Activated CD4-positive, alpha-beta memory T cell treated with anti-CD3 and anti-CD28 coated beads for 36 hours (primary cell): ENCODE measurements at places on chromosomes 2 and 18. TPM values are rescaled to one million over a fixed set of nuclear protein-coding genes. Genes with fewer than 3 reads are reported as not detected.
A peak's percentile ranks its signal among the peaks of the same experiment; 100 is the strongest.

DNA sequence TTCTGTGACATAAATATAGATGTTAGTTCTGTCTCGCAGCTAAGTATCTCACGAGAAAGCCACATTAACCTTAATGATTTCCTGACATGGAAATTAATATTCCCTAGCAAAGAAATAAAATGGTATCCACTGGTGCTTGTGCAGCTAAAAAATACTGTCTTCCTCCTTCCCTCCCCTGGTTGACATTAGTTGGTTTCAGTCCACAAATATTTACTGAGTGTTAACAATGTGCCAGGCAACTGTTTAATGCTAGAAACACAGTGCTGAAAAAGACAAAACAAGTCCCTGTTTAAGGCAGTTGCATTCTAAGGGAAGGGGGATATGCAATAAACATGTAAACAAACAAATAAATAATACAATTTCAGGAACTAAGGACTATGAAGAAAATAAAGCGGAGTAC, 44.2 kb upstream of the VPS54 start:
- no peaks in the 10 kb centered on the region for H3K36me3 ChIP-seq
- peaks cover 29% of the 10 kb centered on the region for H3K4me1 ChIP-seq
- H3K27me3 ChIP-seq = no peaks in the 10 kb centered on the region
- peak overlapping the region; percentile 38 for H3K27ac ChIP-seq
- no peak for DNase-seq

DNA sequence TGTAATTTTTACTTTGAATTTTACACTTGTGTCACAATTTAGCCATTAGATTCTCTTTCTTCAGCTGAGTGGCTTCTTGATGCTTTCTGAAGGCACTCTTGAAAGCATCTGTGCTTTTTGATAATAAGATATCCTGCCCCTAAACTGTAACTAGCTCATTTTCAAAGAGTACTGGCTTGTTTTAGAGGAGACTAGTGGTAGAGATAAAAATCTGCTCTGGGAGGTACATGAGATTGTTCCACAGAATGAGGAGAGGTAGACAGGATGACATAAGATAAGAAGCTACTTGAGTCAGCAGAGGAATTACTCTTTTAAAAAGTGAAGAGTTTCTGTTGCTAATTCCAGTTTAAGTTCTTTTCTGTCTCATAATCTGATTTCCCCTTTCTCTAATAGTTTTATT, 10.6 kb downstream of the PLEKHB2 start:
- H3K4me3 ChIP-seq = no peak overlapping the region
- no peak for DNase-seq
- H3K36me3 ChIP-seq = peaks cover 34% of the 10 kb centered on the region
- H3K27ac ChIP-seq = no peak overlapping the region
- no peaks in the 10 kb centered on the region for H3K27me3 ChIP-seq

DNA sequence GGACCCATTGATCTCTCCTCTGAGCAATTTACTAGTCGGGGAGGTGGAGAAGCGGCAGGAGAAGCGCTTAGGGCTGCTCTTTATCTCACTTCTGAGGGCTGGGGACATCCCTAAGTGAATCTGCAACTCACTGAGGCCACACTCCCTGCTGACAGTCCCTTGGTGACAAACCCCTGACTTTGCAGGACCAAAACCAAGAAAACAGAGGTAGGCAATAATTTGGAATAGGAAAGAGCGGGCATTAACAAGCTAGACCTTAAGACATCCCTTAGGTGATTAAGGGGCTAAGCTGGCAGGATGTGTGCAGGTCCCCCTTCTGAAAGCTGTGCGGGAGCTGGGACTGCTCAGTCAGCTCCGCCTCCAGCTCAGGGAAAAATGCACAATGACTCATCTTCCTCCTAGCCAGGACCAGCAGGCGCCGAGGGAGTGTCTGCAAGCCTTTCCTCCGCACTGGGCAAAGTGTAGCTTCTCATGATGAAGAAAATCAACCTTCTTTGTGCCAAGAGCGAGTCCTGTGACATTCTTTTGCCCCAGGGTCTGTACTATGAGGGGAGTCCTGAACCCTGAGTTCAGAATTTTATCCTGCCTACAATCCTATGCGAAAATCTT, 63.3 kb downstream of the BOD1L2 start:
- peaks cover 7% of the 10 kb centered on the region for H3K4me1 ChIP-seq
- peak; percentile 10 for DNase-seq
- H3K36me3 ChIP-seq = no peaks in the 10 kb centered on the region
- no peak overlapping the region for H3K27ac ChIP-seq

- peaks cover under 1% of the 10 kb centered on the region for H3K27me3 ChIP-seq
- H3K4me1 ChIP-seq = peaks cover 10% of the 10 kb centered on the region
- no peak overlapping the region for H3K27ac ChIP-seq
- no peak overlapping the region for H3K4me3 ChIP-seq
- no peak for DNase-seq
- H3K36me3 ChIP-seq = no peaks in the 10 kb centered on the region
These were observed 6.5 kb upstream of the SMAD2 start for GRCh38 chr18:47936952-47937351.

GRCh38 chr2:134284119-134284670, 30.3 kb downstream of the MGAT5 start:
- H3K4me3 ChIP-seq = no peak overlapping the region
- DNase-seq = no peak
- H3K27ac ChIP-seq = no peak overlapping the region
- H3K4me1 ChIP-seq = peaks cover 39% of the 10 kb centered on the region
- H3K36me3 ChIP-seq = no peaks in the 10 kb centered on the region

Gene CACNB4
- total RNA-seq = 0.48 TPM

DNA sequence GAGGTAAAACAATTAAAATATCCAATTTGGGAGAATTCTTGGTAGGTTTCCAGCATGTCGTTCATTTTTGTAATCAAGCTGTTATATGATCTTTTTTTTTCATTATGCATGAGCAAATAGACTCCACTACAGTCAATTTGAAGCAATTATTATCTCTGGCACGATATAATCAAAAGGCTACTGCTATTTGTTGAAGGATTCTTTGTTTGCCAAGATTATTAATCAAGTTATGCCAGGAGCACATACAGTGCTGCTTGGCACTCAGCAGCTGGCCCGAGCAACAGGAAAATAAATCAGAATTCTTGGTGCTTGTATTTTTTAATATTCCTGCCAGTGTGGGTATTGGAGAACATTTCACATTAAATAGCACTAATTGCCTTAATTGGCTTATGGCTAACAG, 279.5 kb downstream of the RND3 start:
- H3K27ac ChIP-seq = no peak overlapping the region
- H3K4me1 ChIP-seq = no peaks in the 10 kb centered on the region

DNA sequence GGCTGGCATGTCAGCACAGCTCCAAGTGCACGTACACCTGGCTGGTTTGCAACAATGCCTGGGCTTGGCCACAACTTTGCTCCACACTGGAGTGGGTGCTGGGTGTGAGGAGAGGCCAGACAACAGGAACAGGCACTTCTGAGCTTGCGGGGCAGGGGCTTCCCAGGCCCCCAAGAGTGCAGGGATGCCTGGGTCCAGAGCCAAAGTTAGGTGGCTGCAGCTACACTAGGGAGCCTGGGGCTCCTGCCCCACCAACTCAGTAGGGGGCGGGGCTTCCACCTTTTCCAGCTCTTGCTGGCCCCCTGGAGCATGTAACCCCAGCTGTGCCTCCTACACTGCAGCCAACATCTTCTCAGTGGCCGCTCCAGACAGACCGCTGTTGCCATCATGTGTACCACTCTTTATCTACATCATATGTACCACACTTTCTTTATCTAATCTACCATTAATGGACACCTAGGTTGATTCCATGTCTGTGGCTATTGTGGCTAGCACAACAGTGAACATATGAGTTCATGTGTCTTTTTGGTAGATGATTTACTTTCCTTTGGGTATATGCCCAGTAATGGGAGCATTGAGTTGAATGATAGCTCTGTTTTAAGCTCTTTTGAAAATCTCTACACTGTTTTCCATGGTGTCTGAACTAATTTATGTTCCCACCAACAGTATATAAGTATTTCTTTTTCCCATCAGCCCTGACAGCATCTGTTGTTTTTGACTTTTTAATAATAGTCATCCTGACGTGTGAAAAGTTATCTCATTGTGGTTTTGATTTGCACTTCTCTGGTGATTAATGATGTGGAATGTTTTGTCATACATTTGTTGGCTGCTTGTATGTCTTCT, 87.9 kb downstream of the ZNF804A start:
- H3K27ac ChIP-seq = no peak overlapping the region
- H3K27me3 ChIP-seq = no peaks in the 10 kb centered on the region
- H3K4me1 ChIP-seq = no peaks in the 10 kb centered on the region
- DNase-seq = no peak
- H3K36me3 ChIP-seq = no peaks in the 10 kb centered on the region

Gene HAT1
- total RNA-seq = 90.8 TPM

GRCh38 chr2:134575888-134576287, 142.9 kb downstream of the TMEM163 start:
- H3K27ac ChIP-seq = no peak overlapping the region
- no peak for DNase-seq
- no peaks in the 10 kb centered on the region for H3K4me1 ChIP-seq
- H3K36me3 ChIP-seq = no peaks in the 10 kb centered on the region
- no peak overlapping the region for H3K4me3 ChIP-seq

GRCh38 chr2:72770879-72771461, 54.9 kb downstream of the EXOC6B start:
- DNase-seq = peak; percentile 38
- H3K36me3 ChIP-seq = no peaks in the 10 kb centered on the region
- no peaks in the 10 kb centered on the region for H3K27me3 ChIP-seq
- no peak overlapping the region for H3K4me3 ChIP-seq
- H3K4me1 ChIP-seq = no peaks in the 10 kb centered on the region
